ENCODE measurements at places on chromosomes 5 and 9. TPM values are rescaled to one million over a fixed set of nuclear protein-coding genes. Genes with fewer than 3 reads are reported as not detected.

GRCh38 chr5:137300411-137301240 lies 198.5 kb downstream of the SPOCK1 start:
- no peak overlapping the region for H3K27ac ChIP-seq
- no peaks in the 10 kb centered on the region for H3K27me3 ChIP-seq

GRCh38 chr5:34570721-34571676 lies 85.1 kb upstream of the RAI14 start:
- no peak overlapping the region for H3K27ac ChIP-seq

Gene C1QTNF3
- total RNA-seq, result 11.3 TPM

Gene PITX1
- total RNA-seq, result not detected

Gene ALDH7A1
- 1.2 TPM for total RNA-seq

DNA sequence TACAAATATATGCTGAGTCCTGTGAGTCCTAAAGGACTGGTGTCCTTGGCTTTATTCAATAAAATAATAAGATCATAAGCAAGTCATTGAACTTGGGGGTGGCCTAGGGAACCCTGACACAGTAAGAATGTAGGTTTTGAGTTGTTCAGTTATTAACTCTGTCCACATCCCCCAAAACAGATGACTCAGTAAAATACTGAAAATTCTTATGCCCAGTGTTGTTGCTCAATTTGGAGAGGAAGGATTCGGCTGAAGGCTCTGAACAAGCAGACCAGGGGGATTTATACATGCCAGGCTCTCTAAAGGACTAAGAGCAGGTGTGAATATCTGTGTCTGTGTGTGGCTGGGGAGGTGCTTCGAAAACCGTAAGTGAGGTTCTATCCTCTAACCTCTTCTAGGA lies 173.7 kb downstream of the RMI1 start:
- no peaks in the 10 kb centered on the region for H3K4me1 ChIP-seq
- no peak for DNase-seq
- no peaks in the 10 kb centered on the region for H3K36me3 ChIP-seq

Gene PCDHB9
- 0.15 TPM for total RNA-seq

Gene CAMK2A
- total RNA-seq, result not detected

GRCh38 chr5:68543212-68543611 lies 327.7 kb downstream of the PIK3R1 start:
- DNase-seq, result no peak
- H3K4me3 ChIP-seq, result no peak overlapping the region
- H3K27ac ChIP-seq, result no peak overlapping the region
- no peaks in the 10 kb centered on the region for H3K4me1 ChIP-seq

Gene FAM221B
- not detected for total RNA-seq

DNA sequence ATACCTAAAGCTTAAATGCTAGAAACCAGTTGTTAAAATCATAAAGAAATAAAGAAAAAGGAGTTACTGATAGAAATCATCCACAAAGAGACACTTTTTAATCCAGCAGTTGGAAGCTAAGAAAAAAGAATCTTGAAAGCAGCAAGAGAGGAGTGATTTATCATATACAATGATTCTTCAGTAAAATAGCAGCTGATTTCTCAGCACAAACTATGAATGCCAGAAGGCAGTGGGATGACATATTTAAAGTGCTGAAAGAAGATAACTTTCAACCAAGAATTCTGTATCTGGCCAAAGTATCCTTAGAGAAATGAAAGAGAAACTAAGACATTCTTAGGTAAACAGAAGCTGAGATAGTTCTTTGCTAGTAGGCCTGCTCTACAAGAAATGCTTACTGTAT lies 366.0 kb downstream of the HTR1A start:
- no peaks in the 10 kb centered on the region for H3K27me3 ChIP-seq
- no peak overlapping the region for H3K4me3 ChIP-seq
- DNase-seq, result no peak
- H3K36me3 ChIP-seq, result no peaks in the 10 kb centered on the region

GRCh38 chr9:112194969-112195431 lies 19.9 kb upstream of the SUSD1 start:
- no peak overlapping the region for H3K4me3 ChIP-seq
- H3K27me3 ChIP-seq, result no peaks in the 10 kb centered on the region
- H3K4me1 ChIP-seq, result no peaks in the 10 kb centered on the region
- no peak overlapping the region for H3K27ac ChIP-seq
- no peaks in the 10 kb centered on the region for H3K36me3 ChIP-seq

- no peaks in the 10 kb centered on the region for H3K36me3 ChIP-seq
- H3K27ac ChIP-seq, result no peak overlapping the region
- no peak overlapping the region for H3K4me3 ChIP-seq
Observed at GRCh38 chr5:137037848-137038247, 461.3 kb downstream of the SPOCK1 start.

Gene DND1
- 1.1 TPM for total RNA-seq

- no peak overlapping the region for H3K27ac ChIP-seq
- H3K4me1 ChIP-seq, result no peaks in the 10 kb centered on the region
- no peaks in the 10 kb centered on the region for H3K36me3 ChIP-seq
- H3K4me3 ChIP-seq, result no peak overlapping the region
Observed at GRCh38 chr5:125262782-125263181, 516.3 kb upstream of the ZNF608 start.
